ENCODE measurements at places on chromosomes 12 and 14.

GRCh38 chr12:95204141-95204866 is 13.0 kb downstream of the FGD6 start:
- DNase-seq = no peak

GRCh38 chr12:68805592-68806120 is 2.3 kb upstream of the MDM2 start:
- no peak for DNase-seq

GRCh38 chr14:26104717-26105116 is 493.1 kb downstream of the NOVA1 start:
- no peak for DNase-seq

- DNase-seq = no peak
Observed at GRCh38 chr14:82879949-82880535, 1346.4 kb upstream of the SEL1L start.

DNA sequence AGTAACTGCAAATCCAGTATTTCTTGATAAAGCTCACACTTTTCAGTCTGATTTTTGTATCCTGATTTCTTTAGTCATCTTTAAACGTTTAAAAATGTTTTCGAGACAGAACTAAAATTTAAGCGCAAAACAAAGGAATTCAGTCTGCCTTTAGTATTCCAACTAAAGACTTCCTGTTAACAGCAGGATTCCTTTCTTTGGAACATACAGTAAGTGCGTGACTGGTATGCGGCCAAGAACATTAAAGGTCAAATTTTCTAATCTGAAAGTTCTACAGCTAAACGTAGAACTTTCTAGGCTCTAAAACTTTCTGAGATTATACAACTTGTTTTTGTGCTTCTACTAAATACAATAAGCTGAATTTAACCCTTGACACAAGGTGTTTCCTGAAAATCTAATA is 9.9 kb downstream of the SAV1 start:
- no peak for DNase-seq

DNA sequence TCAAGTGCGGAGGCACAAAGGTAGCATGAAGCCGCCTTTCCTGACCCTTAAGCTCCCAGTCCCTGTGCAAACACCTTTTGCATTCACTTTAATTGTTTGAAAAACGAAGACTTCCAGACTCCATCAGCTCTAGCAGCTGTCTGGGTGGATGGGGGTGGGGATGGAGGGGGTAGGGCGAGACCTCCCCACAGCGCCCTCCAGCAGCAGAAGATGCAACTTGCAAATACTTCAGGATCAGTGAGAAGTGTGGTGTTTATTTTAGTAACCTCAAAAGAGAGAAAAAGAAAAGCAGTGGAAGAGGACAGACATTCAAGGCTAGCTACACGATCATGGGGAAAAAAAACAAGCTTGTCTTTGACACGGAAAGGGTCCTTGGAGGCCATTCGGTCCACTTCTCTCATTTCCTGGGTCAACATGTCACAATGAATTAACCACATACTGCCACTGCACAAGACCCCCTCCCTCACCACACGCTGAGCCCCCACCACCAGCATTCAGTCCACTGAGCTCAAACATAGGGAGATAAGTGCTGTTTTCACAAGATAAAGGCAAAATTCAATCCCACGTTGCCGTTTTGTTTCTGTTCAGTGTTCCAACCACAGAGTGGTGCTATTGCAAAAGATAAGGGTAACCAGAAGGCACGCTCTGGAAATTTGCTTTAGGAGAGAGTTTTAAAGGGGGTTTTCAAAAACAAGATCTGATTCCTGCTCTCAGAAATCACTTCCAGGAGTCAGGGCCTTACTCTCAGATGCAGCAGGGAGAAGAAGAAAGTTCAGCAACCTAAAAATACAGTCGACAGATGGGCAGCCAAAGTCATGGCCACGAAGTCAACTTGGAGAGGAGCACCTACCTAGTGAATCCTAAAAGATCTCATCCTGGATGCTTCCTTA is 3.3 kb upstream of the NTF3 start:
- DNase-seq = no peak

GRCh38 chr12:2092890-2093289 is 40.1 kb downstream of the CACNA1C start:
- DNase-seq = no peak

GRCh38 chr12:166425-167075 is 47.4 kb downstream of the SLC6A12 start:
- DNase-seq = no peak

DNA sequence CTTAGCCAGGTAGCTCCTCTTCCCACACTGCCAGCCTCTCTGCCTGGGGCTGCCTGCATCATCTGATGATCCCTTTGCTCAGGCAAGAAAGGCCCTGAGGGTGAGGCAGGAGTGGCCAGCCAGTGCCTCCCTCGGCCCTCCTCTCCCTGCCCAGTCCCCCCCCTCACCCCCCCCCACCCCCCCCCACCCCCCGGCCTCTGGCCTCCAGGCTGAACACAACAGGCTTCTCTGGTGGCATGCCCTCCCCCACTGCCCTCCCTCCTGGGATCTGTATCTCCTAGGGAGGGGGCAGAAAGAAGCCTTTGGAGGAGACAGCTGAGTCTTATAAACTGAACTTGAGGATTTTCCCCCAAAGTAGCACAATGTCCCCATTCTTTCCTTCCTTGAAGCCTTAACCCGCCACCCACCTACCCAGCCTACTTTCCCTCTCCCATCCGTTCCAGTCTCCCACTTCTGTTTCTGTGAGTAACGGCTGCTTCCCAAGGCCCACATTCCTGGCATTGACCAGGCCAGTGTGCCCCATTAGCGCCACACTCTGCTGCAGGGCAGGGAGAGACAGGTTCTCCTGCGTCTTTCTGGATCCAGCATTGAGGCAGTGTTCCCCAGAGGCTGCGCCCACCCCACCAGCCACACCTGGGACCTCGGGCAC is 82.1 kb downstream of the B4GALNT3 start:
- no peak for DNase-seq

- no peak for DNase-seq
Observed at GRCh38 chr12:74945771-74946198, 263.9 kb downstream of the KCNC2 start.

GRCh38 chr12:16165506-16165905 is 112.0 kb downstream of the SLC15A5 start:
- no peak for DNase-seq

- DNase-seq = no peak
Observed at GRCh38 chr14:54818201-54819133, 84.2 kb downstream of the GCH1 start.

GRCh38 chr14:104826189-104826860 is 25.4 kb downstream of the ZBTB42 start:
- peak; percentile 93 for DNase-seq

- peak; percentile 78 for DNase-seq
Observed at GRCh38 chr14:99682809-99683618, 1.1 kb upstream of the CYP46A1 start.

GRCh38 chr12:53676656-53677015 is 753 bp upstream of the ATP5MC2 start:
- no peak for DNase-seq

DNA sequence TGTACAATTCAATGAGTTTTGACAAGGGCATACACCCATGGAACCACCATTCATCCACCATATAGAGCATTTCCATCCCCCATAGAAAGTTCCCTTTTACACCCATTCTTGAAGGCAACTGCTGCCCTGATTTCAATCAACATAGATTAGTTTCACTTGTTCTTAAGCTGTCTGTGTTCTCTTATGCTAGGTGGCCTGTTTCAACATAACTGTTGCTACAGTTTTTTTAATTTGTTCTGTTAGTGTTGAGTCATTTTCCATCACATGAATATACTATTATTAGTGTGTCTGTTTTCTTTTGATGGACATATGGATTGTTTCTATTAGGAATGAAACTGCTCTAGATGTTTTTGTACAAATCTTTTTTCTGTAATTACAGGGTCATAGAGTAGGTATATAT is 123.4 kb downstream of the PTPRQ start:
- no peak for DNase-seq

DNA sequence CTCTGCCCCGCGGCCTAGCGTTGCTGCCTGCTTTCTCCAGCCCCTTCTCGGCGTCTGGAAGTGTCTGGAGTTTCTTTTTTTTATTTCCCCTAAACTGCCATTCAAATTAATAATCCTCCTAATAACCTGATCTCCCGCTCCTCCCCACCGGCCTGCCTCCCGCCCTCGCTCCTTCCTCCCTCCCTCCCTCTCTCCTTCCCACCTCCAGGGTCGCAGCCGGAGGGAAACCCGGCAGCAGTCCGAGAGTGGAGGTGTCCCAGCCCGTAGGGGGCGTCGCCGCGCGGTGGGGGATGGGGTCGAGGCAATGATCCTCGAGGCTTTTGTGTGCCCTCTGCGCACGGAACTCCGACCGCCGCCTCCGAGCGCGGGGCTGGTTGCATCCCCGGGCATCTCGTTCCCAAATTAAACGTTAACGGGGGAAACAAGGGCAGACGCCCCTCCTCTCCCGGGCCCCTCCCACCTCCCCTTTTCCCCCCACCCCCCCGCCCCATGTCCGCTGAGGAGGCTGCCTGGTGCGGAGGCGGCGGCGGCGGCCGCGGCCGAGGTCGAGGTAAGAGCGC is 1.0 kb upstream of the SOCS2 start:
- no peak for DNase-seq

DNA sequence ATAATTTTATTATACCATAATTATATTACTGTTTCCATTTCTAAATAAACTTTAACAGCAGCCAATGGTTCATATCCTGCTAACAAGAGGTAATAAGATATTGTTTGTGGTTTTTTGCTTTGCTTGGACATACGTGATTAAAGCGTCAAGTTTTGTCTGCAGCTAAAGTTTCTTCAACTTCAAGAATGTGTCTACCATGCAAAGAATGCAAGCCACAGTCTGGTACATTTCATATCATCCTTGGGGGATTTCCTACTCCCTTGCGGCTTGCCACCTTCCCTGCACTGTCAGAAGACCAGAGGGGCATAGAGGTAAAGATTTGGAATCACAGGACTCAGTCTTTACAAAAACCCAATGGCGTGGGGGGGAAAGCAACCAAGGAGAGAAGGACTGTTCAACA is 125.2 kb downstream of the MED13L start:
- DNase-seq = no peak

GRCh38 chr12:105554223-105554678 is 223.8 kb downstream of the C12orf75 start:
- no peak for DNase-seq

- no peak for DNase-seq
Observed at GRCh38 chr12:21172079-21172478, 41.1 kb downstream of the SLCO1B1 start.
